ENCODE measurements at places on chromosomes 3 and 15. TPM values are rescaled to one million over a fixed set of nuclear protein-coding genes. Genes with fewer than 3 reads are reported as not detected.

DNA sequence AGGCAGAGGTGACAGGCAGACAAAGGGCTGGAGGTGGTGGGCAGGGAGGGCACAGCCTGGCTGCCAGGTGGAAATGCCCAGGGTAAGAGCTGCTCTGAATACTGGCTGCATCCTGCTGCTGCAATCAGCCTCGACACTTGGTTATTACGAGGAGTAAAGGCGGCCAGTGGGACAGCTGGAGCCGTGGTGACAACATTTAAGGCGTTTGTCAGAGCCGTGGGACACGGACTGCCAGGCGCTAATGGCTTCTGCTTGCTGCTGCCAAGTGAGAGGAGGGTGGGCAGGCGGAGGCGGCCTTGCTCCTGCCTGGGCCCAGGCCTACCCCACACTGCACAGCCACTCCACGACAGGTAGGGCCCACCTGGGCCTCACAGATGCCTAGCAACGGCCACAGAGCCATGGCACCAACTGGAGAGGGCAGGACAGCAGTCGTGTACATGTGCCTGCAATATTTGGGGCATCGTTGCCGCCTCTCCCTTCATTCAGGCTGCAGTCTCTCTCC, 49.2 kb upstream of the TMEM115 start:
- no peak for DNase-seq

DNA sequence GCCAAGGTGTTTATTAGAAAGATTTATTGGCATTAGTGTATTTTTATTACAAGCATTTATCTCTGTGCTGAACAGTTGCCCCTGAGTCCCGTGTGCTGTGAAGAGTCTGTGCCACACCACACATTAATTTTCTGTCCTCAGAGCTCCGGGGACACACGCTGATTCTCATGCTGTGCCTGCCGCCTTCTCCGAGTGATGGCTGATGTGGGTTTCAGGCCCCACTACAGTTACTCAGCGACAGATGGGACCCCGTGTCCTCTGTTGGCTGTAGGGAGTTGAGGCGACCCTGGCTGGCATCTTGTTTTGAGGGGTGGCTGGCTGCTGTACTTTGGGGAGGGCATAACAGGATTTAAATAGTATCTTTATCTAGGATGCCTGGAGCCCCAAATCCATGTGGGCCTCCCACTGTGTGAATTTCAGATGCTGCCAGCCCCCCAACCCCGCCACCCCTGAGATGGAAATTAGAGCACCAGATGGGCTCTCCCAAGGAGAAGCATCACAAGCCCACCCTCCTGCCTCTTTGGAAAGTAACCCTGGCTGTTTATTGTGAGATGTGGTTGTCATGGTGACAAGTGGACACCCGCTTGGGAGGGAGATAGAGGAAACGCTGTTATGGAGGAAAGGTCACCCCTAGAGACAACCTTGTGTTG, 185.6 kb downstream of the APBA2 start:
- DNase-seq, result no peak

- no peak for DNase-seq
Observed at GRCh38 chr3:31508452-31509146, 24.1 kb upstream of the STT3B start.

DNA sequence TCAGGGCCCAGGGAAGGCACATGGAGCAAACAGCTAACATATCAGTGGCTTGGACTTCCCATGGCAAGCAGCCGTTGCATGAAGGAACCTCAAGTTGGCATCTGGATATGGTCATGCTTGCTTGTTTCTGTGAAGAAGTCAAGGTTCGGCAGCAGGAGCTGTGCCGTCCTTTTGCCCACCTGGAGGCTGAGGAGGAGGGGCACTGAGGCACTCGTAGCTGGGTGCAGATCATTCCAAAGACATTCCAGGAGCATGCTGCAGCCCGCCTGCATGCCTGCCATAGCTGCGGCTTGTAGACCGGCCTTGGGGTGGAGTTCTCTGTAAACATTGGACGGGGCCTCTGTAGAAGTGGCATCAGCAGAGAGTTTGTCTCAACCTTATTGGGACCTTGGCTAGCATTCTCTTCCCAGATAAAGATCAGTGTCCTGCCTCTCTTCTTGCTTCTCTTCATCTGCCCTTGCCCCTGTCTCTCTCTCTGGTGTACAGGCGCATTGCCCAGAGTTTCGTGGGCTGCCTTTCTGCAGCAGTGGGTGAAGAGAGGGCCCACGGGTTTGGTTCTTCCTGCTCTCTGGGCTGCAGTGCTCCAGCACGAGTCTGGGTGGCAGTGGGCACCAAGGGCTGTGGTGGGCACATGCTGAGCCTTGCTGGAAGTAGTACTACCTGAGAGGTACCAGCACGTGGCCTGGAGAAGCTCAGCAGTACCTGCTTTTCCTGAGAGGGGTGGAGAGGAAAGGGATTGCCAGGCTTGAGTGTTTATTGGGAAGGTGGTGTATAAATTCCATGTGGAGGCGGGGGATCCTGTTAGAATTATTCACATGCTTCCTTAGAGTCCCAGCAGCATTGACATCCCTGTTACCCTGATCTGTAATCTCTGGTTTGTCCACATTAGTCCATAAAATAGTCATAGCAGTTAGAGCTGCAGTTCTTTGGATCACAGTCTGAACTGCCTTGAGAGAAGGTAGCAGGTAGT, 49.4 kb downstream of the CHCHD6 start:
- DNase-seq, result no peak

- DNase-seq, result no peak
Observed at GRCh38 chr15:60568301-60568742, 89.4 kb upstream of the ICE2 start.

- DNase-seq, result peak; percentile 78
Observed at GRCh38 chr3:16897254-16897926, 12.6 kb downstream of the PLCL2 start.

DNA sequence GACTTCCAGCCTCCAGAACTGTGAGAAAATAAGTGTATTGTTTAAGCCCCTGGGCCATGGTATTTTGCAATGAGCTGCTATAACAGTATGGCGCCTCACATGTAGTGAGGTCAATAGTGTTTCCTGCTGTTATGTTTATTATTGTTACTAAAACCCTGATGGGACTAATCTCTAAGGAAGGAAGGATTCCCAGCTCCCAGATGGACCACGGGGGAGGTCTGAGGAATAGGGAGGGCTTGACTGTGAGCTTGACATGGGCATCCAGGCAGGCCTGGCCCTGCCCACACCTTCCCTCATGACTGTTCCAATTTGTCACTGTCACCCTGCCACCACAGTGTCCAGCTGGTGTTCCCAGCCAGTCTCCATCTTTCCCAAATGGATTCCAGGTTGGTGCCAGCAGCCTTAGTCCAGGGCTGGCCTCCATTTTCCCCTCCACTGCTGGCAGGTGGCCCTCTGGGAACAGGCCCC, 14.5 kb upstream of the SLC41A3 start:
- DNase-seq, result no peak

DNA sequence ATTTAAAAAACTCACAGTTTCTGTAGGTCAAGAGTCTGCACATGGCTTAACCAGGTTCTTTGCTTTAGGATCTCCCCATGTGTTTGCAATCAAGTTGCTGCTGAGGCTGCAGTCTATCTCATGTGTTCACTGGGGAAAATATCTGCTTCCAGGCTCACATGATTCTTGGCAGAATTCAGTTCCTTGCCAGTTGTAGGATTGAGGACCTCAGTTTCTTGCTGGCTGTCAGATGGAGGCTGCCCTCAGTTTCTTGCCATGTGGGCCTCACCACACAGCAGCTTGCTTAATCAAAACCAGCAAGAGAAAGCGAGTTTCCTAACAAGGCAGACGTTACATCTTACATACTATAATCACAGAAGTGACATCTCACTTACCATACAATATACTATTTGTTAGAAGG, 10.0 kb upstream of the TBC1D5 start:
- DNase-seq, result no peak

- DNase-seq, result no peak
Observed at GRCh38 chr3:180179562-180179961, 142.8 kb upstream of the PEX5L start.

GRCh38 chr3:170132335-170132734, 49.2 kb downstream of the PHC3 start:
- DNase-seq, result no peak

DNA sequence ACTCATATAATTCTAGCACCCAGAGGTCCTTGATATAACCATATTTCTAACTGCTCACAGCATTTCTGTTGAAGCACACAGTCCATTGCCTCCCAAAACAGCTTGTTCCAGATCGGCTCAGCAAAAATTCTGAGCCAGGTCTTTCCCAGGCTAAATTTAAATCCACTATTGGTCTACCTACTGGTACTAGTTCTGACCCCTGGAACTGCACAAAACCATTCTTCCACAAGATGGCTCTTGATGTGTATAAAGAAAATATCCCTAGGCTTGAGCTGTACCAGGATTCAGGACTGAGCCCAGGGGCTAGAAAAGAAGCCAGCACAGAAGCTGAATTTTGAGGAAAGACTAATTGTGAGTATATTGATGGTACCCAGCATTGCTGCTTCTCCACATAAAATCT, 75.4 kb upstream of the ABHD17C start:
- no peak for DNase-seq

DNA sequence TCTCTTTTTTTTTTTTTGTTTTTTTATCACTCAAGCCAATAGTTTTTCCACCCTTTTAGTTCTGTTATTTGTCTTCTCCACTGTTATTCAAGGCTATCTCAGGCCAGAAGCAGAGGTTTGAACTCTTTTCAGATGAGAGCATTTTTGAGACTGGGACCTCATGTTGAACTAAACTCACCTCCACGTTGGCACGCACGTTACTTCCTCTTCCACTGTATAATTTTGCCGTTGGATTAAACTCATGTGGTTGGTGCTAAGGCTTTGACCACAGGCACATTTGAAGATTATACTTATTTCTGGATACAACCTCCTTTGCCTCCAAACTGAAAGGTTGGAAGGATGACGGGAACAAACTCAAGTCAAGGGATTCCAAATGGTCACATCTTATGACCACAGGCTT, 501.3 kb upstream of the TPRG1 start:
- DNase-seq, result no peak

- no peak for DNase-seq
Observed at GRCh38 chr3:110856916-110857315, 214.7 kb upstream of the NECTIN3 start.

DNA sequence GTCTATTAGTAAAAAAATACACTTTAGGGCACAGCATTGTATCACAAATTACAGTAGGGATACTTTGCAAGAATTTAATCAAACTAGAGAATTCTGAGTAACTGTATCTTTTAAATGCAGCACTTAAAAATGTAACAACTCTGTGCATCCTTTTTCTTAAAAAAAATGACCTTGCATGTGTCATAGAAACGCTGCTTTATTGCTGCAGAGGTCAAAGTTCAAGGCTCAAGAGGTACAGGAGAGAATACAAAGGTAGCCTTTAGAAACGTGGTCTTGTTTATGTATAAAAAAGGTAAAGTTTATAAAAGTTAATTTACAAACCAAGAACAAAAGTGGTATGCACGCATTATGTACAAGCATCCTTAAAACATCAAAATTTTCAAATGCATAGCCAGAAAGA, 122.0 kb downstream of the TJP1 start:
- no peak for DNase-seq

DNA sequence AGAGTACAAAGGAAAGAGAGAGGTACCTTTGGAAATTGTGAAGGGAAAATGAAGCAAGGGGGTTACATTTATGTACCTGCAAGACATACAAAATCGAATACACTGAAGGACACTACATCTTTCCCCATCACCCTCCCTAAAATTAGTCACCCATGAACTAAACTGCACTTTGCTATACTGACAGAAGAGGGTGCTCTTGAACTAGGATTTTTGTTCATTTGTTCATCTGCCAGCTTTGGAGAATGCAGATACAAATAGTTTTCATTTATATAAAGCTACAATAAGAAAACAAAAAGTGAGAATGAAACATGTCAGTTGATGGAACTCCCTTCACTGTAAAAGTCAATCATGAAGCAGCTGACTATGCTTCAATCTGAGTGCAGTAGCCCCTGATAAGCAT, 55.7 kb downstream of the PCCB start:
- DNase-seq, result no peak

DNA sequence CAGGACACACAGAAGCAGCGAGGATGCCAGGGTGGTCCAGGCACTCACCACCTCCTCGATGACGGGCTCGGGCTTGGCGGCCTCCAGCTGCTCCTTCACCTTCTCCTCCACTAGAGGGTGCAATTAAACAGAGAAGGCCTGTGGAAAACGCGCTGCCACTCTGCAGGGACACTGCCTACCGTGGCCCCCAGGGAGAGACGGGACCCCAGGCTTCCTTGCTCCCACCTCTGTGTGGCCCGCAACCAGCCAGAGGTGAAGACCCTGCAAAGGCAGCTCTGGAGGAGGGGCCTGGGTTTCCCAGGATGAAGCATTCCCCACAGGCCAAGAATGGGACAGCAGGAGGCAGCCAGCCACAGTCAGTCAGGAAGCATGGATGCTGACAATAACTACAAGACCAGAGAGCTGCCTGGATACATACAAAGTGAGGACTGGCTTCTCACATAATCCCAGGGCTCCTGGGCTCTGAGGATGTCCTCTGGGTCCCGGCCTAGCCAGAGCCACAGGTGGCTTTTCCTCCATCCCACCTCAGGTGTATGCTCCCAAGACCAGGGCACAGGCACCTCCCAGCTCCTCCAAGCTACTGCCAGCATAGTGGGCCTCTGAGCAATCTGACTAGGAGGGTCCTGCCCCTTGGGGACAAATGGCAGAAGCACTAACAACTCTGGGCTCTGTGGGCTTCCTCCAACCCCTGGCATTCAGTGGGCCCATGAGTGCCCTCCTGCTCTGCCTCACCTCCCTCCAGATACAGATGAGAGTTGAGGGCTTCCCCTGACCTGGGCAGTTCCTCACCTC, 46.2 kb downstream of the PTH1R start:
- no peak for DNase-seq

- DNase-seq, result no peak
Observed at GRCh38 chr15:94760348-94760747, 529.0 kb downstream of the MCTP2 start.

SST gene
- 29.4 TPM for total RNA-seq

CPLX3 gene
- total RNA-seq, result 0.15 TPM

CLEC3B gene
- 19.2 TPM for total RNA-seq

GOLGA6B gene
- not detected for total RNA-seq

MESP1 gene
- 13.4 TPM for total RNA-seq

GOLGA8S gene
- total RNA-seq, result 0.09 TPM

SUCNR1 gene
- 0.15 TPM for total RNA-seq

C3orf85 gene
- 14.3 TPM for total RNA-seq

IGSF10 gene
- 0.89 TPM for total RNA-seq

ISLR gene
- 4.8 TPM for total RNA-seq

CHRFAM7A gene
- 0.85 TPM for total RNA-seq

CPA3 gene
- total RNA-seq, result 1.9 TPM

ATP13A5 gene
- total RNA-seq, result not detected

AVEN gene
- 11.4 TPM for total RNA-seq

PLCD1 gene
- total RNA-seq, result 80.2 TPM

STRIT1 gene
- not detected for total RNA-seq

Measured in left colon (tissue), 2 donors.